ENCODE measurements at places on chromosomes 5 and 9.

- DNase-seq, result no peak
Measured at GRCh38 chr5:174300118-174300940, 254.8 kb downstream of the NSG2 start.

GRCh38 chr5:163642904-163643303 lies 137.5 kb downstream of the MAT2B start:
- no peak for DNase-seq

DNA sequence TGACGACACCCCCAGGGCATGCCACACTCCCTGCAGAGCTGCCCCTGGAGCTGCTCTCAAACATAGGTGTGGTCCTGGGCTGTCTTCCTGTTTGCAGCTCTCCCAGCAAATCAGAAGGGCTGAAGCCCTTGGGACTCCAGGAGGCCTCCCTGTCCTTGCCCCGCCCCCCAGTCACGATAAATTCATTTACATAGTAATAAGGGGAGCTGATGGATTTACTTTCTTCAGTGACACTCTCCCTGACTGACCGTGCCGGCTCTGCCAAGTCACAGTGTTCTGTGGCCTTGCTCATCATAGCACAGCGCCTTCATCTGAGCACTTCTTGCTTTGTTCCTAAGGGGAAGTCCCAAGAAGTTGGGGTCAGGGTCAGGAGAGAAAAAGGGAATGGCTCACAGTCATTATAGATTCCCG lies 121.4 kb downstream of the ENC1 start:
- no peak for DNase-seq

GRCh38 chr9:4573634-4574389 lies 83.5 kb downstream of the SLC1A1 start:
- no peak for DNase-seq

- DNase-seq, result no peak
Measured at GRCh38 chr5:122844910-122845228, 544 bp upstream of the SNX24 start.

DNA sequence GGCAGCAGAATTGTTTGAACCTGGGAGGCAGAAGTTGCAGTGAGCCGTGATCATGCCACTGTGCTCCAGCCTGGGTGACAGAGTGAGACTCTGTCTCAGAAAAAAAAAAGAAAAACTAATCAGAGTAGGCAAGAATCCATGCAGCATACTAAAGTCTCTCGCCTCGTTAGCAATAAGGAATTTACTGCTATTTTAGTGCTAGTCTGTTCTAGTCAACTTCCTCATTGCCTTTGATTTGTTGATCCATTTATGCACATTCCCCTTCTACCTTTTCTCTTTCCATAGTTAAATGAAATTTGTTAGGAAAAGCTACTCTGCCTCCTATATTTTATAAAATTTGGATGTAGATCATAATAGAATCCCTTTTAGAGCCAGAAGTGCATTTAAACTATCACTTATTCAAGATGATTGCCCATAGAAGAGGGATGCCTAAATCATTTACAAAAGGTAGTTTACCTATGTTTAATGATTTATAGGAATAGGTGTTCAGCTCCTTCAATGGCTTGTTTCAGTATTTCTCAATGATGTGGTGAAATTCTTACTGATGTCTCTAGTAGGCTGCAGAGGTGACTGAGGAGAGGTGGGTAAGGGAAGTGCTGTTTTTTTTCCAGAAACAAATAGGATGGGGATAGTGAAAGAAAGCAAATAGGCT lies 1.9 kb downstream of the LRRC19 start:
- DNase-seq, result no peak

DNA sequence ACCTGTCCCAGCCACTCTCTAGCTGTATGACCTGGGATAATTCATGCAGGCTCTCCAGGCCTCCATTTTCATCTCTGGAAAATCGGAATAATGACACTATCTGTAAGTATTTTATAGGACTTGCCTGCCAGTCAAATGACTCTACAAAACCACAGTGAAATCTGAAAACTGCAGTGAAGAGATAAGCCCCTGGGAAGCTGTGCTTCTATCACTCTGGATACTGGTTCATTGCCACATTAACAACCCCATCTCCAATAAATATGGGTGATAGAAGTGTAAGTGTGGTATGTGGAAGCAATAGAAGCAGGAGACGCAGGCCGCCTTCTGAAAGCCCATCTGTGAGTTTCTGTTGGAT lies 31.8 kb downstream of the WHRN start:
- DNase-seq, result no peak
